ENCODE measurements at places on chromosomes 5 and 9.

- DNase-seq = no peak
These were observed 58.8 kb upstream of the ANGPTL2 start for GRCh38 chr9:127181315-127181580.

DNA sequence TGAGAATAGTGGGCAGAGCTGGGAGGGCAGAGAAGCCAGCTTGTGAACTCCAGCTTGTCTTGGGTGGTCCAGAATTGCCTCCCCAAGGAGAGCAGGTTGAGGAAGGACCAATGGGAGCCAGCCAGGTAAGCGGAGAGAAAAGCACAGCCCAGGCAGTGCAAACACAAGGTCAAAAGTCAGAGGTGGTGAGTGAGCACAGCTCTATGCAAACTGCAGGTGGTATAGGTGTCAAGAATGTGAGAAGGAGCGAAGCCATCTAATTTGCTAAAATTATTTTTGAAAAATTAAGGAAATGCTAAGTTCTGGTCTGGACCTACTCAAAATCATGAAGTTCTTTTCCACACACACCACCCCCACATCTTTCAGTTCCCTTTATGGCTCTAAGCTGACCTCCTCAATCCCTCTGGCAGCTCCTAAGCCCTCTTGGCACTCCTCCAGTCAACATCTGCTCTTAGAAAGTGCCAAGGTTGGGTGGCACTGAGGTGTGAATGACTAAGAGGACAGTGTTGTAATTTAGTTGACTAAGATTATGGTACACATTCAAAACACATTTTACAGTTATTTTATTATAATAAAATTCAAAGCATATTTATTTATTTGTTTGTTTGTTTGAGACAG is 6.6 kb upstream of the OTULINL start:
- DNase-seq = no peak

DNA sequence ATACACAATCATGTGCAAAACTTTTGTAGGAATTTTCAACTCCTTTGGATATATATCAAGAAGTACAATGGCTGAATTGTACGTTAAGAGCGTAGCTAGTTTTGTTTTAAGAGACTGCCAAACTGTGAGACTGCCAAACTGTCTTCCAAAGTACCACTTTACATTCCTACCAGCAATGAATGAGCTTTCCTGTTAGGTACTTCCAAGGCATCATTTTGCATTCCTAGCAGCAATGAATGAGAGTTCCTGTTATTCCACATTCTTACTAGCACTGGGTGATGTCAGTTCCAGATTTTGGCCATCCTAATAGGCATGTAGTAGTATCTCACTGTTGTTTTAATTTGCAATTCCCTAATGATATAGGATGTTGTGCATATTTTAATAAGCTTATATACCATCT is 219.3 kb downstream of the KCNN2 start:
- no peak for DNase-seq

DNA sequence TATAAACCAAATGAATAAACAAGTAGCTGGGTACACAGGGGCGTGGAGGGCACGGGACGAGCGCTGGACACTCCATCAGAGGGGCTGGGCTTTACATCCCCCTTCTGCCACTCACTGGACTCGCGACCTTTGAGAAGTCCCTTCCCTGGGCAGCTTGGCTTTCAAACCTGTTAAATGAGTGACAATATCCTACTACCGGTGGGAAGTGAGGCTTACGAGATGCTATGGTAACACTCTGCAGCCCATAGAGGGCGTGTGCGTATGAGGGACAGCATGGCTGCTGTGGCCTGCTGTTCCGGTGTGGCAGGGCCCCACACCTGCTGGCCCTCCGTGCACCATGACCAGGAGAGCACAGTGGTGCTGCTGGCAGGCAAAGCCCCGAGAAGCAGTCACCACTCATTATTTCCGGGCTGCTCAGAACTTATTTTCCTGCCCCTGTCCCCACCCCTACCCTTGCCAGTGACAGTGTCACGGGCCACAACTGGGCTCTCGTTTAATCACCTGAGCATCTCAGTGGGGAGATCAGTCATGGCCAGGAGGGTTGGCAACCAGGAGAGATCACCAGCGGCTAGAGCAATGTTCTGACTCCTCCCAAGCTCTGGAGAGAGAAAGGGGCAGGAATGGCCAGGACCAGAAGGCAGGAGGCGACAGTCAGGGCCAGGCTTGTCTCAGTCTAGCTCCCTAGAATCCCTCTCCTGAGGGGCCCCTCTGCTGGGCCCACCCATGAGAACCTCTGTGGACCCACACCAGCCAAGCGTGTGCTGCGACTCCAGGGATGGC is 10.5 kb downstream of the CLTB start:
- no peak for DNase-seq

- no peak for DNase-seq
These were observed 24.1 kb downstream of the SAR1B start for GRCh38 chr5:134608555-134608954.

DNA sequence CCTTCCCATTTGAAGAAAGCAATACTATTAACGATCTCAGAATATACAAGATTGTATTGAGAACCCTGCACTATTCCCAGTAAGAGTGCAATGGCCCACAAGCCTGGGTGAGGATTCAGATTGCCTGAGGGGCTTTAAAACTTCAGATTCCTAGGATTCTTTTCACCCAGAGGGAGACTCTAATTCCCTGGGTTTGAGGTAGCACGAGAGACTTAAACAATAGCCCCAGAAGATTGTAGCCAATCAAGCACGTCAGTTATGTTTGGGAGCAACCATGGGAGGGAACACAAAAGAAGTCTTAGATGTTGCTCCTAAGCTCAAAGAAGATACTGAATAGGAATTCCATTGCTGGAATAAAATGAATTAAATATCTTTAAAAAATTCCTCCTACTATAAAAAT is 17.9 kb downstream of the MRPS27 start:
- no peak for DNase-seq

DNA sequence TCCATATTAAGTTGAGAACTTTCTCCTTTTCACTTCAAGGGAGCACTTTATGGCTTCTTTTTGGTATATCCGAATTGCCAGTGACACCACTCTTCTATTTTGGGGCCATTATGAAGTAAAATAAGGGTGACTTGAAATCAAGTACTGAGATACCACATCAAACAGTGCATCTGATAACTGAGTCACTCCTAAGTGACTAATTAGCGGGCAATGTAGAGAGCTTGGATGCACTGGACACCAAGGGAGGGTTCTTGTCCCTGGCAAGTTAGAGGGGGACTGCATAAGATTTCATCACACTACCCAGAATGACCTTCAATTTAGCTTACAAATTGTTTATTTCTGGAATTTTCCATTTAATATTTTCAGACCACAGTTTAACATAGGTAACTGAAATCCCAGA is 813.9 kb upstream of the CDH10 start:
- no peak for DNase-seq

DNA sequence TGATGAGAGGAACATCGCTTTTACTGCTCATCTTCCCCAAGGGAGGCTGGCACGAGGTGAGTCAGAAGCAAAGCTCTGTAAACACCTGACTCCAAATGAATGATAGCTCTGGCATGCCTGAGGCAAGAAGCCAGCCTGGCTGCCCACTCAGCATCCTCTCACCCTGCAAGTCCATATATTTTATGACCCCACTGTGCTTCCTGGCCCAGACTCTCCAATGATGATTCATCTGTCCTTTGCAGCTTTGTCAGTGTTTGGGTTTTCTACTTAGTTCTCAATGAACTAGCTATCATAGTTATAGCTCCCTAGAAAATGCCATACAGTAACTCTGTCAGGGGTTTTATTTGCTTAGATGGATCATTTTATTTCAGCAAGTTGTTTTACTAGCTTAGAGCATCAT is 52.1 kb upstream of the FSTL4 start:
- no peak for DNase-seq
